HFFc6 (cell line): ENCODE measurements at places on chromosomes 7 and 10.

- DNase-seq: no peak
Observed at GRCh38 chr10:116590590-116591444, at the start of gene PNLIPRP1. PNLIPRP1 (plus strand) TSS chr10:116590959; CDS start chr10:116591130, 171 bp downstream.

DNA sequence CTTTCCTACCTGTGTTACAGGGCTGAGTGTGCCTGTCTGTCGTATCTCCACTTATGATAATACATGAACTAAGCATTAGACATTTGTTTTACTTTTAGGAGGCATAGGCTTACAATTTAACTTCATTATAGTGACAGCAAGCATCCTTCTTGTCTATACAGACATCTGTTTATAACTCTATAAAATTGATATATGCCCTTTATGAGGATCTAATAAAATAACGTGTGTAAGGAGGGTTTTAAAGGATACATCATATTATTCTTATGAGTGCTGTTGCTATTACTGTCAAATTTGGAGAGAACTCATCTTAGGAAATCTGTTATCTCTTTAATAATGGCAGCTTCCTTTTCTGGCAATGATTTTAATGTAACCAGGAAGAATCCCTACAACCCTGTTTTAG is 21.9 kb downstream of the THNSL1 start:
- DNase-seq: no peak

- peak; percentile 28 for DNase-seq
Observed at GRCh38 chr10:67772894-67773511, 65.0 kb downstream of the DNAJC12 start.

DNA sequence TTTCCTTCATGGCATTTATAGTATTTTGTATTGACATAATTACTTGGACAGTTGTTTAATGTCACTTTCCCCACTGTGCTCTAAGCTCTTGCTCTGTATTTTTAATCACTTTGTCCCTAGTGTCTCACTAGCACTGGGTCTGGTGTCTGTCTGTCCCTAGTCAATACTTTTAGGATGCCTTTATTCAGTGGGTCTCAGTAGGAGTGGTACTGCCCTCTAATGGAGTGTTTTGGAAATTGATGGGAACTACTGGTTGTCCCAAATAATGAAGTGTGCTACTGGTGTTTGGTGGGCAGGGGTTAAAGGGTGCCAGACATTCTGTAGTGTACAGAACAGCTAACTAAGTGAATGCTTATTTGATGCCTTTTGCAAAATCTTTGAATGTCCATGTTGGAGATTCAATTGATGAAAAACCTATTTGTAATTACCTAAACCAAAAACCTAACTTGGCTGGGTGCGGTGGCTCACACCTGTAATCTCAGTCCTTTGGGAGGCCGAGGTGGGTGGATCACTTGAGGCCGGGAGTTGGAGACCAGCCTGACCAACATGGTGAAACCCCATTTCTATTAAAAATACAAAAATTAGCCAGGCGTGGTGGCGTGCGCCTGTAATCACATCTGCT is 33.3 kb downstream of the CDK14 start:
- DNase-seq: peak; percentile 60

DNA sequence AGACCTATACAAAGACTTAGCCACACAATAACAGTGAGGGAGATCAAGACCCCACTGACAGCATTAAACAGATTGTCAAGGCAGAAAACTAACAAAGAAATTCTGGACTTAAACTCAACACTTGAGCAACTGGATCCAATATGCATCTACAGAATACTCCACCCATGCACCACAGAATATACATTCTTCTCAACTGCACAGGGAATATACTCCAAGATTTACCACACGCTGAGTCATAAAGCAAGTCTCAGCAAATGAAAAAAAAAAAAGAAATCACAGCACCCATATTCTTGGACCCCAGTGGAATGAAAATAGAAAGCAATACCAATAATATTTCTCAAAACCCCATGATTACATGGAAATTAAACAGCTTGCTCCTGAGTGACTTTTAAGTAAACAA is 680.2 kb downstream of the PCDH15 start:
- DNase-seq: no peak

GRCh38 chr7:101200504-101200861 is 353 bp downstream of the MOGAT3 start:
- DNase-seq: no peak

DNA sequence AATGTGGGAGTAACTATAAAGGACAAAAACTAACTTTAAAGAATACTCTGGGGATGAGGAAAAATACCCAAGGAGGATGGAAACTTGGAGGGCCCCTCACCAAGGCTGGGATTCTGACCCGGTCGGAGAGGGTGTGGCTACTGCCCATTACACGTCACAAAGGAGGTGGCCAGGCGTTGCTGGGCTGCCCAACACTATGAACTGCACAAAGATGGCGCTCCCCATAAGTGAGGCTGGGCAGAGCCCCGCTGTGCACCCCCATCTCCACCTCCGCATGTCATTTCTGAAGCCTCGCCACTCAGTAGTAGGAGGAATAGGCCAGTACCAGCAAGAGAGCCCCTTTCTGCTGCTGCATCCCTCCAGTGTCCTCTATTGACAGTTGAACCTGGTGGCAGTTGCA is 290.1 kb upstream of the ZNF32 start:
- DNase-seq: no peak

DNA sequence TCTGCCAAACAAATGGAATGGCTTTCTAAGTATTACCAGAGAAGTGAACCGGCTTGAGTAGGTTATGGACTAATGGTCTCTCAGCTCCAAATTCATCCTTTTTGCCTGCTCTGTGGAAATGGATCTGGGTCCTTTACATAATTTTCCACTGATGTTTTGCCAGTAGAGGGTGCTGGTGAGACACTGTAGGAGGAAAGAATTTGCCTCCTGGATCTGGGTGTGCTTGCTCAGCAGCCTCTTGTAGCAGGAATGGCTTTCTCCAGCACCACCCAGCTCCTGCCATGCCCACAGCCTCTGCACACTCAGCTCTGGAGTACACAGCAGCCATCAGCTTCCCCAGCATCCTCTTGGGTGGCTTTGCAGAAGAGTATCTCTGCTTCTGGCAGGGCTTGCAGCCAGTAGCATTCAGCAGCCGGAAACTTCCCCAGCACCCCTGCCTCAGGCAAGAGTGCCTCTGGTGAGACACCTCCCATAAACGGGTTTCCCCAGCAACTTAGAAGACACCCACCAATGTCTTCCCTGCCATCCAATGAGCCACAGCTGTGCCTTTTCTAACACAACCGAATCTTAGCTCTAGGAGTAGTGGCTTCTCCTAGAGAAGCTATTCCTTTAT is 235.0 kb upstream of the PLPP4 start:
- DNase-seq: peak; percentile 82

- no peak for DNase-seq
Observed at GRCh38 chr7:137958470-137959431, 43.1 kb downstream of the CREB3L2 start.

DNA sequence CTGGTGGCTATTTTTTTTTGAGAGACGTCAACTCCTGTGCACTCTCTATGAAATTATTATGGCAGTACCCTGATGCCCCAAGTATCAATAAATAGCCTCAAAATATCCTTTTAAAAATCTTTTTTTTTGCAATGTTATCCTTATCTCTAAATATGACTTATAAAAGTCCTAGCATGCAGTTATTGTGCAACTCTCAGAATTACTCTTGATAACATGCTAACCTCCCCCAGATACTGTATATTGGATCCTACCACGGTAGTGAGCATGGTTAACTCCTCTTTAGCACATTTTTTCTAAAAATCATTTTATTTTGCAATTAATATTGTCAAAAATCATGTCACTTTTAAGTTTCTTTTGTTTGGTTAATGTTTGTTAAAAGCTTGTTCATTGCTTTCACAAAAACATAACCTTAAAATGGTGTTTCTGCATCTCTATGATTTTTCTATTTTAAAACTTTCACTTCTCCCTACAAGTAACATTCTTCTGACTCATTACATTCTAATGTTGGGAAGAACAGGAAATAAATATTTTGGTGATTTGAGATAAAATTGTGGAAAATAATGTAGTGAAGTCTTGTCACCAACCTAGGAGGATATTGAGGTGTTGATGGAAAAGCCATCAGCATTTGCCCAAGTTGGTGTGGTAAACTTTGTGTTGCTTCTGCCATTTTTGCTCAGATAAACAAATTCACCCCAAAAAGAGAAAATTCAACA is 42.1 kb upstream of the ADRA2A start:
- peak; percentile 17 for DNase-seq

DNA sequence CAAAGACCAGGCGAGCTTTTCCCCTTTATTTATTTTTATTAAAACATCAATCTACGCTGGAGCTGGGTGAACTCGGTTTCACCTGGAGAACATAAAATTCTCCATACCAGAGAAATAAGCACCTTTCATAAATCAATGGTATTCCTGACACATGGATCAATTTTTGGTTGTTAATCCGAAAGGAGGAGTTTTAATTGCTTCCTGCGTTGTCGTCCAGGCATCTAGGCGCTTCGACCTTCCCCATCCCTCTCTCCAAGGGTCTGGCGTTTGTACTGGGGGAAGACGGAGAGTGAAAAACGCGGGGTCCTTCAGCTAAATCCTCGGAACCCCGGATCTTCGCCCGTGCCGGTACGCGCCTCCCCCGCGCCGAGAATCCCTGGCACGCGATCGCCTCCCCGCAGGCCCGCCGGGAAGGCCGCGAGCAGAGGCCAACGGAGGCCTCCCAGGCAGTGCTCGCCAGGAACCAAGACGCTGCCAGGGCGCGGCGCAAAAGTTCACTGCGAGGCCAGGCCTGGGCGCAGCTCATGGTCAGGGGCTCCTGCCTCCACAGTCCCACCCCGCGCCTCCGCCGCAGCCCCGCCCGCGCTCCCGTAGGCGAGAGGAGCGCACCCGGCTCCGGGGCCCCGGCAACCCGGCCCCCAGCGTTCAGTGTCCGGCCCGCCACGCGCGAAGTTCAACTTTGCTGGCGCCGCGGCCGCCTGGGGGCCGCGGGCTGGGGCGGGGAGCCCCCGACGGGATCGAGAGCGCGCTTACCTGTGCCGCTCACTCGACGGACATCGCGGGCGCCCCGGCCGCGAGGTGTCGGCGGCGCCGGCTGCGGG is 8.3 kb upstream of the EBF3 start:
- no peak for DNase-seq

GRCh38 chr10:83585686-83586085 is 553.6 kb upstream of the GHITM start:
- no peak for DNase-seq

DNA sequence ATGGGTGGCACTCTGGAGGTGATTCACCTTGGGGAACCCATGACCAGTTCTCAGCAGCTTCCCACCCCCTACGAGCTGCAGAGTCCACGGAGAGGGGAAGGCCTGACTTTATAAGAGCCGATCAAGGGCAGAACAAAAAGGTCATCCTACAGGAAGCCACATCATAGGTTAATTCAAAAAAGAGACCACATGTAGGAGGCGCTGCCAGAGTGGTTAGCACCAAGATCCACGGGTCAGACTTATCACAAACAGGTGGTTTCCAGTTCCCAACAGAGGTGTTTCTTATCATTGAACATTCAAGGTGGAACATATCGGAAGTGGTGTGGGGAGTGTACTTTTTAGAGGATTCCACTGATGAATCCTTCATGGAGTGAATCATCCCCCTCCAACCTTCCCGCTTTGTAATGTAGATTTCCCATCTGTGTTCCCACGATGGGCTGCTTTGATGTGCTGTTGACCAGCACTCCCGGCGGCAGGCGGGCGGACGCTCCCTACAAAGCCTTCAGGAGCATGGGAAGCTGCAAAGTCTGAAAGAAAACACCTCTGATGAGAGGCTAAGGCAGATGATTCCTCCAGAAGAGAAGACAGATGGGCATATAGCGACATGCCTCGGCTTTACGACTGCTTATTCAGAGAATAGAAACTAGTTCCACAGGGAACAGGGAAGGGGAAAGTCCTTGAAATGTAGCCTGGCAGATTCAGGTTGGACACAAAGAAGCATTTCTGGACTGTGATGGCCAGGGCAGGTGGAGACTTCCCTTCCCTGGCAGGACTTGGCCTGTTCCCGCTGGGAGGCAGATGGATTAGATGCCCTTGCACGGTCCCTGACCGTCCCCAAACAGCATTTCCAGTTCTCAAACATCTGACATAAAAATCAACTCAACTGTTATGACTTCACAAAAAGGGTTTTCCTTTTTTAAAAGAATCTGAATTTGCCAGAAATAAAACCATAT is 66.5 kb downstream of the AFAP1L2 start:
- no peak for DNase-seq

- DNase-seq: no peak
Observed at GRCh38 chr7:85564861-85565260, 378.0 kb upstream of the SEMA3D start.

- DNase-seq: no peak
Observed at GRCh38 chr7:142450695-142451094, 192.8 kb upstream of the PRSS58 start.

GRCh38 chr7:137655804-137656203 is 191.0 kb downstream of the DGKI start:
- DNase-seq: no peak

DNA sequence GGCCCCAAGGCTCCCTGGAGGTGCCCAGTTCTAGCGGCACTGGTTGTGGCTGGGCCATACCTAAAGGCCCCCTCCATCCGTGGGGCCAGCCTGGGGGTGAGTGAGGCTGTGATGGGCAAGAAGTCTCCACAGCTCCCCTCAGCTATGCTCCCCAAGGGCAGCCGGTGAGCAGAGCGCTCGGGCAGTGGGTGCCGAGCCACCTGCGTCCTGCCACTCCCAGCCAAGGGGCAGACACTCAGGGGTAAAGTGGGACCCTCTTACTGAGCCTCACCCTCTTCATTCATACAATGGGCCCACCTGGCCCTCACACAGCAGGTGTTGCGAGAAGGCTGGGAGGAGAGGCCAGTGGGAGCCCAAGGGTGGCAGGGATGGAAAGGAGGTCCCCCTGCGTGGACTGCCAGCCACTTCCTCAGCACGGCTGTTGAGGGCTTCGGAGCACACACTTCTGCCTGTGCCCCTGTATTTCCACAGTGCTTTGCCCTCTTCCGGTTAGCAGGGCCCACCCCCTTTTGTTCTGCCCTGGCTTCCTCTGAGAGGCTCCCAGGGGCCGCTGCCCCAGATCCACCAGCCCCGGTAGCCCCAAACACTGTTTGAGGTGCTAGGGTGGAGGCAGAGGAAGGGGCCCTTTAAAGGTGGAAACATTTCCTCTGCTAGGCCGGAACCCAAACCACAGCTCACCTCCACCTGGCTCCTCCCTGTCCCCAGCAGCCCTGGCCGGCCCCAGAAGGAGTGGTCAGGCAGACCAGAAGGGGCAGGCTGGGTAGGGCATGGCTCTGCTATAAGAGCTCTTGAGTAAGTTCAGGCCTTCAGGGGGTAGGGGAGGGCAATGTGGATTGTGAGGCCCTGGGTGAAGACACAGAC is 16.4 kb upstream of the C10orf105 start:
- no peak for DNase-seq

- DNase-seq: no peak
Observed at GRCh38 chr7:98223898-98224700, 12.9 kb downstream of the BHLHA15 start.

- DNase-seq: no peak
Observed at GRCh38 chr7:148276314-148277041, 314.1 kb upstream of the C7orf33 start.

GRCh38 chr7:123643495-123644441 is 11.9 kb upstream of the LMOD2 start:
- peak; percentile 42 for DNase-seq

GRCh38 chr7:5266191-5267028 is 16.3 kb upstream of the SLC29A4 start:
- DNase-seq: no peak

GRCh38 chr10:23291551-23292334 is 52.9 kb downstream of the C10orf67 start:
- DNase-seq: no peak

- DNase-seq: no peak
Observed at GRCh38 chr7:97450516-97450915, 281.4 kb upstream of the TAC1 start.

- no peak for DNase-seq
Observed at GRCh38 chr10:125442856-125443540, 240.0 kb downstream of the TEX36 start.
